ENCODE measurements at places on chromosomes 5 and 9.

DNA sequence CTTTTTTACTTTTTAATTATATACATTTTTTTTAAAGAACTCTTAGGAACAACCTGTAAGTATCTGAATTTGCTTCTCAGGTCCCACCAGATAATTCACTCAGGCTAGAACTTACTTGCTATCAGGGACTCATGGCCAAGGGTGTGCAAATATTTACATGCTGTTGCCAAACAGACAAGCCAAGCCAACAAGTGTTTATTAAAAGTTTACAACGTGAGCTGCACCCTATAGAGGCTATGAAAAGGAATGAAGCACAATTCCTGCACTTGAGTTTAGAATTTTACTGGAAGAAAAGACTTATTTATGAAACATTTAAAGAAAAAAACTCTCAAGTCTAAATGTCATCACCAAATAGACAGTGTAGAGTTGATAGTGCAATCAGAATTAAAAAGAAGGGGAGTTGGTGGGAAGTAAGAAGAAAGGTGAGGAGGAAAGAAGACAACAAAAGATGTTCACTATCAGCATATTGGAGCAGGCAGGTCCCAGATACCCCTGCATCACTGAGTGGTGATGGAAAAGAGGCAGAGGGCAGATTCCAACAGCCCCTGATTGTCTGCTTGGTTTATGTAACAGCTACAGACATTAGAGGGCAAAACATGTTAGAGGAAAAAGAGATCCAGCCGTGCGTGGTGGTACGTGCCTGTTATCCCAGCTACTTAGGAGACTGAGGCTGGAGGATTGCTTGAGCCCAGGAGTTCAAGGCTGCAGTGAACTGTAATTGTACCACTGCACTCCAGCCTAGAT, 32.8 kb downstream of the SH3RF2 start:
- no peak for DNase-seq

- no peak for DNase-seq
Observed at GRCh38 chr5:6386271-6386670, 7.9 kb upstream of the MED10 start.

- no peak for DNase-seq
Observed at GRCh38 chr9:116662646-116663310, 24.3 kb upstream of the TRIM32 start.

DNA sequence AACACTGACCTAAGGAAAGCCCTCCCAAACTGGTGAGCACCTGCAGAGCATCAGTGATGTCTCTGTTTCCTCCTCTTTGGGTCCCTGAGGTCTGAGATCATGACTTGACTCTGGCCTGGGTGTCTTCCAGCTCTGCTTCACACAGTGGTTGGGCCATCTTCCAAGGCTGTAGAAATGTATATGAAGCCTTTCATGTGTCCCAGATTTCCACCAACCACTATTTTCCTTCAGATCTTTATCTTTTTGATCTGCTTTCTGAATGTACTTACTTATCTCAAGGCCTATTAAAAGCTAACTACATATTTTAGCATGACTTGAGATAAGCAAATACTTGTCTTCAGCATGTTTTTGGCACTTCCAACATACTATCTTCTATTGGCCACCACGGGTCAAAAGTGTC, 47.1 kb downstream of the PRELID2 start:
- no peak for DNase-seq
